ENCODE measurements at places on chromosomes 13 and 19.
A peak's percentile ranks its signal among the peaks of the same experiment; 100 is the strongest.

DNA sequence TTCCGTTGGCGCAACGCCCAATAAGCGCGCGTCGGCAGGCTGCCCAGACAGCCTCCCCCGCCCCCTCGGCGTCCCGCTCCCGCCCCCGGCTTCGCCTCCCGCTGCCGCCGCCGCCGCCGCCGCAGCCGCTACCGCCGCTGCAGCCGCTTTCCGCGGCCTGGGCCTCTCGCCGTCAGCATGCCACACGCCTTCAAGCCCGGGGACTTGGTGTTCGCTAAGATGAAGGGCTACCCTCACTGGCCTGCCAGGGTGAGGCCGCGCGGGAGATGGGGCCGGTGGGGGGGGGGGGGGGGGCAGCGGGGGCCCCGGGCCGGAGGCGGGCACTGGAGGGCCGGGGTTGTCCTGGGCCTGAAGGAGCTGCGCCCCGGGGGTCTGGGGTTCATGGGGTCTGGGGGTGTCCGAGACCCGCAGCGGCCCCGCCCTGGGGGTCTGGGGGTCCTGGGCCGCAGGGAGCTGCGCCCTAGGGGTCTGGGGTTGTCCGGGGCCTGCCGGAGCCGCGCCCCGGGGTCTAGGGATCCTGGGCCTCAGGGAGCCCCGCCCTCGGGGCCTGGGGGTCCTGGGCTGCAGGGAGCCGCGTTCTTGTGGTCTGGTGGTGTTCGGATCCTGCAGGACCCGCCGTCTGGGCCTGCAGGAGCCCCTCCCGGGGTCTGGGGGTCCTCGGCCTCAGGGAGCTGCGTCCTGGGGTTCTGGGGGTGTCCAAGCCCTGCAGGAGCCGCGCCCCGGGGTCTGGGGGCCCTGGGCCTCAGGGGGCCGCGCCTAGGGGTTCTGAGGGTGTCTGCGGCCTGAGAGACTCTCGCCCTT is at the start of gene HDGFL2:
Gene HDGFL2, plus strand, starts transcription at position 124 of the 801 bp plus-strand sequence. Its CDS starts 54 bp downstream, at position 178.
- DNase-seq: no peak

DNA sequence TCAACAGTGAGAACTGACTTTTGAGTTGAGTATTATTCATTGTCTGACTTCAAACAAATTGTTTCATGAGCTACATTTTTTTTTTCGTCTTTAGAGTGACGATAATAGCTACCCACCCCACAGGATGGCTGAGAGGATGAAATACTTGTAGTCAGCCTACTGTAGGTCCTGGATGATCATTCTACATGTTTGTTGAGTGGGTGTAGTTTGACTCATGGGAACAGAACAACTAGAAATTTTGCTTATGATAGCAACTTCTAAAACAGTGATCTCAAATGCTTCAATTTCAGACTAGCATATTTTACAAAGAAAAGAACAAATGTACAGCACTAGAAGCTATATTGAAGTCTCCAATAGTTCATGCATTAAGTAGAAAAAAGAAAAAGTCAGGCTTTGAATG is 651.8 kb downstream of the PCDH9 start:
- no peak for DNase-seq

GRCh38 chr13:74070065-74070464 is 64.1 kb downstream of the KLF12 start:
- no peak for DNase-seq

DNA sequence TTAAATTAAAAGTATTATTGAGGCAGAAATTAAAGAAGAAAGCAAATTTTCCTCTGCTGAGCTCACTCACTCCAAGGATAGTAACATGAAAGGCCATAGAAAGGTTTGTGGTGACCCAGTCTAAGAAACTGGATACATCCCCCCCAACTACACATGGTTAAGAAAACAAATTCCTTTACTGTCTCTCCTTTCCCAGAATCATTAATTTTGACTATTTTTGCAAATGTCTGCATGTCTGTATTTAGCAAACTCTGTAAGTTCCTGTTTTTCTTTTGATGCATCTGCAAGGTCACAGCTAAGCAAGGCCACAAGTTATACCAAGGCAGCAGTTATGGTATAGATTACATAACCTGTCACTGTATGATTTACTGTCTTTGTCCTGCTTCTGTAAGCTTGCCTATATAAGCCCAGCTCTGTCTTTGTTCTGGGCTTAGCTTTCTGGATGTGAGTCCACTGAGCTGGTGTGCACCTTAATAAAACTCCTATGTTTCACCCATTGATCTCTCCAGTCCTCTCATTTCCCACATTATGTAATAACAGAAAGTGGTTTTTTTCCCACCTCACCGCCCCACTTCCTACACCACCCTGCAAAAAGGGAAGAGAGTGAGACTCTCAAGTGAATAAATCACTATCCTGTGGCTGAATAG is 8.5 kb upstream of the ZNF83 start:
- no peak for DNase-seq

- DNase-seq: peak; percentile 72
Measured at GRCh38 chr19:15449620-15450527, at the start of gene WIZ. Gene WIZ (minus strand): TSS chr19:15449956. CDS start chr19:15448307, 1,649 bp downstream.

GRCh38 chr13:98672947-98673613 is 79.4 kb downstream of the SLC15A1 start:
- peak; percentile 75 for DNase-seq

DNA sequence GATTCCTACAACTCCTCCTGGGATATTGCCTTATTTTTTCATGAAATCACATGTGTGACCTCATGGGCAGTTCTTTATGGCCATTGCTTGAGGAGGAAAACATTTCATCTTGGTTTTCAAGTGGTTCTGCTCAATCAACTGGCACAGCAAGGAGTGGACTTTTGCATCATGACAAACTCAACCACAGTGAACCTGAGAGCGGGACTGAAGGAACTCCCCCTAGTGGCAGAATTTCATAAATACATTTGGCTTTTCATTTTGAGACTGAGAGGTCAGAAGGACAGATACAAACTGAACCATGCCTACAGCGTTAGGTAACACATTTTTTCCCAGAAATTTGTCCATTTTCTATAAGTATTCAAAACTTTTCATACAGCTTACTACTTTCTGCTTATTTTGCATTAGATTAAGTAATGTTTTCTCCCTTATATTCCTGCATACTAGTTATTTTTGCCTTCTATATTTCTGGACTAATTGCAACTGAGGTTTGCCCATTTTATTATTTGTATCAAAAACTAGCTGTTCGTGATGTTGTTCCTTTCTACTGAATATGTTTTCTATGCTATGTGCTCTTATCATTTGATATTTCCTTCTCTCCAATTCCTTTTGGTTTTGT is 13.4 kb upstream of the SIGLEC12 start:
- DNase-seq: peak; percentile 68

- DNase-seq: peak; percentile 30
Measured at GRCh38 chr19:58181902-58182576, 822 bp upstream of the ZNF274 start.

- DNase-seq: no peak
Measured at GRCh38 chr19:1840541-1841115, 7.7 kb downstream of the REXO1 start.

DNA sequence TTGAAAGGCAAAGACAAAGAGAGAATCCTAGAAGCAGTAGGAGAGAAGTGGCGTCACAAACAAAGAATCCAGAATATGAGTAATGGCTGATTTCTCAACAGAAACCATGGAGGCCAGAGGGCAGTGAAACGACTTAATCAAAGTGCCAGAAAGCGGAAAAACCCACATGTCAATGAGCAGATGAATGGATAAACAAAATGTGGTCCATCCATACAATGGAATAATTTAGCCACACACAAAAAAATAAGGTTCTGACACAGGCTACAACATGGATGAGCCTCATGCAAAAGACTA is 52.2 kb upstream of the RANBP3 start:
- DNase-seq: peak; percentile 82

GRCh38 chr19:16739546-16739945 is 19.9 kb downstream of the NWD1 start:
- DNase-seq: no peak

GRCh38 chr19:10320602-10321416 is 5.0 kb upstream of the FDX2 start:
- DNase-seq: no peak

- no peak for DNase-seq
Measured at GRCh38 chr13:73677048-73677601, 457.1 kb downstream of the KLF12 start.

DNA sequence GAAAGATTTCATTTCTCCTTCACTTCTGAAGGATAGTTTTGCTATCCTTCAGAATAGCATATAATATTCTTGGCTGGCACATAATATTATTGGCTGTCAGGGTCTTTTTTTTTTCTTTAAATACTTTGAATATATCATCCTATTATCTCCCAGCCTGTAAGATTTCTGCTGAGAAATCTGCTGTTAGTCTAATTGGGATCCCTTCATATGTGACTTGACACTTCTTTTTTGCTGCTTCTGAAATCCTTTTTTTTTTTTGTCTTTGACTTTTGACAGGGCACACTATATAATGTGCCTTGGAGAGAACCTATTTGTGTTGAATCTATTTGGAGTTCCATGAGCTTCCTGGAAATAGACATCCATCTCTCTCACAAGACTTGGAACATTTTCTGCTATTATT is 136.9 kb upstream of the UBL3 start:
- no peak for DNase-seq

GRCh38 chr19:49977881-49978280 is 16.9 kb upstream of the SIGLEC11 start:
- DNase-seq: no peak

GRCh38 chr13:104357672-104358354 is 1291.6 kb upstream of the SLC10A2 start:
- no peak for DNase-seq

DNA sequence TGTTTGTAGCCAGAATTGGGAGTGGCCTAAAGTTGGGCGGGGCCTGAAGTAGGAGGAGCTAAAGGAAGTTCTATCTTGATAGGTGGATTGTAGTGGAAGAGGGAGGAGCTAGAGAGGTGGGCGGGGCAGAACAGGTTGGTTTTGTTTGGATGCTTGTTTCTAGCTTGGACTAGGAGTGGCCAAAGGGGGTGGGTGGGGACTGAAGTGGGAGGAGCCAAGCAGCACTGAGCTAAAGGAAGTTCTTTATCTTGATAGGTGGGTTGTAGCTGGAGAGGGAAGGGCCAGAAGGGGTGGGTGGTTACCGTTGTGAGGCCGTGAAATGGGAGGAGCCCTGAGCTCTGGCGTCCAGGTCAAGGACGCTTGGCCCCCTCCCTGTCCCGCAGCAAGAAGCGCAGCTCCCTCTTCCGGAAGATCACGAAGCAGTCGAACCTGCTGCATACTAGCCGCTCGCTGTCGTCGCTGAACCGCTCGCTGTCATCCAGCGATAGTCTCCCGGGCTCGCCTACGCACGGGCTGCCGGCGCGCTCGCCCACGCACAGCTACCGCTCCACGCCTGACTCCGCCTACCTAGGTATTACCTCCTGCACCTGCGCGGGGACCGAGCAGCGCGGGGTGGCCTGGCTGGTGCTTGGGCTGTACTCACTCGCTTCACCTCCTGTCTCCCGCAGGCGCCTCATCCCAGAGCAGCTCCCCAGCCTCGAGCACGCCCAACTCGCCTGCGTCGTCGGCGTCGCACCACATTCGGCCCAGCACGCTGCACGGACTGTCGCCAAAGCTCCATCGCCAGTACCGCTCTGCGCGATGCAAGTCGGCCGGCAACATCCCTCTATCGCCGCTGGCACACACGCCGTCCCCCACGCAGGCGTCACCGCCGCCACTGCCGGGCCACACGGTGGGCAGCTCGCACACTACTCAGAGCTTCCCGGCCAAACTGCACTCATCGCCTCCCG is 8.0 kb downstream of the DNASE2 start:
- DNase-seq: peak; percentile 56

DNA sequence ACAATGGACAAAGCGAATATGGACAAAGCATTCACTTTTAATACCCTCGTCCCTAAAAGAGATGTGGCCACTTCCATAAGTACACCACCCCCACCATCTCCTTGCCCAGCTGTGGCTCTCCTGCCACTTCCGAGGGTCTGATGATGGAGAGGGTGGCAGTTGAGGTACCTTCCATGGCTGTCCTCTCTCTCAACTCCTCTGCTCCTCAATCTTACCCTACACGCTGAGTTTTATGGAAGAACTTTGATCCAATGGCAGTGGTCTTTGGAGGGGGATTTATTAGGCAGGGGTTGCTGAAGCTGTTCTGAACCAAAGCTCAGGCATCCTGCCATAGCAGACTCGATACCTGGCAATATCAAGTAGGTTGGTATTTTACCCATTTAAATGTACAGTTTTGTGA is 413.0 kb downstream of the TSHZ3 start:
- no peak for DNase-seq

DNA sequence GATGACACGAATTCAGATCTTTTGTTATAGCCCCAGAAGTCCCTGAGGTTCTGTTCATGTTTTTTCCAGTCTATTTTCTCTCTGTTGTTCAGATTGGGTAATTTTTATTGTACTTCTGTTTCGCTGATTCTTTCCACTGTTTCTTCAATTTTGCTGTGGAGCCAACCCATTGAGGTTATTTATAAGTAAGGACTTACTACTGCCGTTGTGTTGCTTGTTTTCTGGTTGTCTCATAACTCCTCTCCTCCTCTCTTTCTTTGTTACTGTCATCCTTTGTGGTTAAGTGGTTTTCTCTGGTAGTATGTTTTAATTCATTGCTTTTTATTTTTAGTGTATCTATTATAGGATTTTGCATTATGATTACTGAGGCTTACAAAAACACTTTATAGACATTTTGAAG is 48.7 kb upstream of the GAS6 start:
- DNase-seq: no peak

- DNase-seq: no peak
Measured at GRCh38 chr13:83048419-83048818, 833.9 kb downstream of the SLITRK1 start.

- DNase-seq: peak; percentile 68
Measured at GRCh38 chr13:57624565-57625435, 6.7 kb upstream of the PCDH17 start.

DNA sequence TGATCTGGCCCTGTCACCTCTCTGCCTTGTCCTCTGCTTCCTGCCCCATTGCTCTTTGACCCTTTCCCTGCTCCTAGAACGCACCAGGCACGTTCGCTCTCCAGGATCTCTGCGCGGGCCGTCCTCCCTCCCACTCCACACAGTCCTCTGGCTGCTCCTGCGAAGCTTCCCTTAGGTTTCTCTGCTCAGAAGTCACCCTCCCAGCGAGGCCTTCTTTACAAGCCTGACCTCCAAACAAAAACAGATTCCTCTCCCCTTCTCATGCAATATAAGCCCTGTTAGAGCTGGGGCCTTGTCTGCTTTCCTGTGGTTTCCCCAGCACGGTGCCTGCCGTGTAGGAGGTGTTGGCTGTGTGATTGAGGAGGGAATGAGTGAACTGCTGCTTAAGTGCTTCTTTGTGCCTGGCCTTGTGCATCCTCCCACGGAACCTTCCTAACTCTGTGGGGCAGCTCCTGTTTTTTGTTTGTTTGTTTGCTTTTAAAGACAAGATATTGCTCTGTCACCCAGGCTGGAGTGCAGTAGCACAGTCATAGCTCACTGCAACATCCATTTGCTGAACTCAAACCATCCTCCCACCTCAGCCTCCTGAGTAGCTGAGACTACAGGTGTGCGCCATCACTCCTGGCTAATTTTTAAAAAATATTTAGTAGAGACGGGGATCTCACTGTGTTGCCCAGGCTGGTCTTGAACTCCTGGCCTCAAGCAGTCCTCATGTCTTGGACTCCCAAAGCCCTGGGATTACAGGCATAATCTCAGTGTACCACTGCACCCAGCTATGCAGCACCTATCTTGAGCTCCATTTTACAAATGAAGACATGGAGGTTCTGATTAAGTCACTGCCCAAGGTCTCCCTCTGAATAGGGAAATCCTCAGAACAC is 82.0 kb downstream of the SIPA1L3 start:
- DNase-seq: no peak

All from inflammatory macrophage treated with lipopolysaccharide for 4 hours (primary cell).